Muscle of leg (tissue), 16 donors: ENCODE measurements at places on chromosomes 13 and 19. TPM values are rescaled to one million over a fixed set of nuclear protein-coding genes. Genes with fewer than 3 reads are reported as not detected.

GRCh38 chr13:101706651-101707050, 254.2 kb downstream of the ITGBL1 start:
- H3K4me1 ChIP-seq: no peaks in the 10 kb centered on the region
- no peaks in the 10 kb centered on the region for H3K36me3 ChIP-seq
- no peaks in the 10 kb centered on the region for H3K27me3 ChIP-seq
- DNase-seq: peak; percentile 28
- no peak overlapping the region for H3K4me3 ChIP-seq

- no peaks in the 10 kb centered on the region for H3K27me3 ChIP-seq
- peaks cover 12% of the 10 kb centered on the region for H3K4me1 ChIP-seq
- H3K27ac ChIP-seq: peak overlapping the region; percentile 29
- no peak overlapping the region for H3K4me3 ChIP-seq
- peaks cover 7% of the 10 kb centered on the region for H3K36me3 ChIP-seq
Measured at GRCh38 chr19:16670291-16670690, 9.4 kb downstream of the TMEM38A start.

Gene DCT
- 0.18 TPM for total RNA-seq

GRCh38 chr13:83732755-83733154, 149.5 kb downstream of the SLITRK1 start:
- H3K27ac ChIP-seq: no peak overlapping the region

DNA sequence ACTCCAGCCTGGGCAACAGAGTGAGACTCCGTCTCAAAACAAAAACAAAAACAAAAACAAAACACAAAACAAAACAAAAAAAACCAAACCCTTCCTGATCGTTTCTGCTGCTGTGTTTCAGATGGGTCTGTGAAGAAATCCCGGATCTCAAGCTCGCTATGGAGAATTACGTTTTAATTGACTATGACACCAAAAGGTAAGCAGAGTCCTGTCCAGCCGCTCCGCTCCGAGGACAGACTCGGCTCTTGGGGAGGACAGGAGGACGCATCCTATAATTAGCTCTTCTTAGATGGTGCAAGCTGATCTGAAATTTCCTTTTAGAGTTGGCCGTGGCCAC, 22.0 kb downstream of the DOT1L start:
- no peak for DNase-seq
- peaks cover 55% of the 10 kb centered on the region for H3K36me3 ChIP-seq
- no peak overlapping the region for H3K4me3 ChIP-seq
- H3K27ac ChIP-seq: peak overlapping the region; percentile 88
- H3K4me1 ChIP-seq: peaks cover 81% of the 10 kb centered on the region

Gene CEACAM16
- total RNA-seq: 0.62 TPM

Gene ATP1A3
- 0.18 TPM for total RNA-seq

Gene ATXN8OS
- not detected for total RNA-seq

GRCh38 chr19:35703343-35703742, 1.0 kb upstream of the ZBTB32 start:
- H3K4me3 ChIP-seq: no peak overlapping the region
- peaks cover 8% of the 10 kb centered on the region for H3K27me3 ChIP-seq
- DNase-seq: no peak
- no peak overlapping the region for H3K27ac ChIP-seq
- no peaks in the 10 kb centered on the region for H3K36me3 ChIP-seq

Gene CFAP97D2
- not detected for total RNA-seq

Gene RGL3
- total RNA-seq: 0.31 TPM

GRCh38 chr19:36008336-36008978, at the start of gene SYNE4:
Gene SYNE4 (minus strand): TSS chr19:36008813. CDS start chr19:36008681, 132 bp downstream.
- peaks cover 10% of the 10 kb centered on the region for H3K36me3 ChIP-seq
- no peak for DNase-seq
- peak within 1 kb of the TSS; percentile 31 for H3K4me3 ChIP-seq
- no peak within 1 kb of the TSS for H3K27ac ChIP-seq

DNA sequence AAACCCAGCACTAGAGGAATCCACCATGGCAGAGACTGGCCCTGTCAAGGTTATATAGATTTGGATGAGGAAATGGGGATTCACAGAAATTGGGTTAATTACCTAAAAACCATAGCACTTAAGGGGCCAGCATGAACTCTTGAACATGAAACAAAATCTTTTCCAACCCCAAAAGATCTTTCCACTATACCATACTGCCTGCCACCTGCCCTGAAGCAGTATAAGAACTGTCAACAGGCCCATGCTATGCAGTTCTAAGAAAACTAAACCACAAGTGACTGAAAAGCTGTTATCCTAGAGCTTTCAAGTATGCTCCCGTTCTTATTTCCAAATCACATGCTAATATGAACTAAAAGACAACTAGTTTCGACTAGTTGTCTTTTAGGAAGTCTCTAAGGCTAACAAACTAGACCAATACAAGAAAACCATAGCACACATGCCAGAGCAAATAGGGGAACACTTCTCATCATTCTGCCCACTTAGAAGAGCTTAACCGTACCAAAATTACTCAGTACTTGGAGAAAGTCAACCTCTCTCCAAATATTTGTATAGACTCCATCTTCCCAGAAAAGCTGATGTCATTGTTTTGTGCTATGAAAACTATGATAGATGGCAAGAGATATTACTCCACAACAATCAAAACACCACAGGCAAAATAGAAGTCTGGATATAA, 27.5 kb downstream of the HSPH1 start:
- H3K27me3 ChIP-seq: no peaks in the 10 kb centered on the region
- peaks cover 12% of the 10 kb centered on the region for H3K36me3 ChIP-seq
- DNase-seq: no peak
- no peak overlapping the region for H3K27ac ChIP-seq

- no peaks in the 10 kb centered on the region for H3K36me3 ChIP-seq
- no peaks in the 10 kb centered on the region for H3K4me1 ChIP-seq
- no peak overlapping the region for H3K27ac ChIP-seq
Measured at GRCh38 chr13:37956536-37956935, 87.0 kb upstream of the TRPC4 start.

DNA sequence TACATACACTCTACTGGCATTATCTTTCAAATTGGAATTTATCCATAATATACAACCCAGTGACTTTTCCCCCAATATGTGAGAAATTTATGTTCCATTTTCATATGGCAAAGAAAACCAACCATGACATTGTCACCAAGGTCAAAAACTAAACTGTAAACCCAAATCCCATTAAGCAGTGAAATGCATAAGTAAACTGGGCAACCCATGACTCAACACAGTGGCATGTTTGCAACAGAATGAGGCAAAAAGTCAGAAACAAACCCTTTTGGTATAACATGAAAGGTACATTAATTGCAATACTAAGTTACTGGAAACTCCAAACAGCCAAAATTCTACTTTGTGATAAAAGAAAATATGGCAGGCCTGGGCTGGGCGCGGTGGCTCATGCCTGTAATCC, 4.9 kb downstream of the ZNF878 start:
- no peak for DNase-seq
- H3K27ac ChIP-seq: no peak overlapping the region
- H3K27me3 ChIP-seq: no peaks in the 10 kb centered on the region
- H3K4me1 ChIP-seq: peaks cover 6% of the 10 kb centered on the region
- H3K4me3 ChIP-seq: no peak overlapping the region

- H3K27me3 ChIP-seq: no peaks in the 10 kb centered on the region
- no peaks in the 10 kb centered on the region for H3K36me3 ChIP-seq
- no peak overlapping the region for H3K4me3 ChIP-seq
Measured at GRCh38 chr13:104983601-104984000, 1551.9 kb downstream of the EFNB2 start.

Gene SOX1
- 0.04 TPM for total RNA-seq

Gene SERTAD1
- 9.8 TPM for total RNA-seq

Gene LILRB4
- total RNA-seq: 0.71 TPM

DNA sequence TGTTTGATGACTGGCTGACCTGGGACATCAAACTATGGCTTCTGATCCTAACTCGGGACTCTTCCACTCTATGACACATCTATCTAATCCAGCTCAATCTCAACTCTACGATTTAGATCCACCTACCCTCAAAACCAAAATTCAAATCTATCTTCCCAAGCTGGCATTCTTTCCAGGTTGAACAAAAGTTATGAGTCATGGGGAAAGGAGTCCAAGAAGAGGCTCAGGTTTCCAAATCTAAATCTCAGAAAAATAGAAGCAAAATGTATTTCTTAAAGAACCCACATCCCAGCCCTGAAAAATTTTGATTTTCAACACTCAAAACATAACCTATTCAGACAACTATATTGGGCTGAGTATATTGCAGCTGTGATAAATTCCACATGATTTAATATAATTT, 143.9 kb upstream of the IPO5 start:
- H3K4me1 ChIP-seq: no peaks in the 10 kb centered on the region
- H3K36me3 ChIP-seq: no peaks in the 10 kb centered on the region
- DNase-seq: peak; percentile 6
- no peak overlapping the region for H3K4me3 ChIP-seq
- H3K27ac ChIP-seq: no peak overlapping the region

GRCh38 chr13:61110732-61111131, 304.9 kb downstream of the PCDH20 start:
- no peaks in the 10 kb centered on the region for H3K36me3 ChIP-seq
- H3K27ac ChIP-seq: no peak overlapping the region
- H3K27me3 ChIP-seq: no peaks in the 10 kb centered on the region
- H3K4me1 ChIP-seq: no peaks in the 10 kb centered on the region
- no peak for DNase-seq

Gene LGALS4
- 0.89 TPM for total RNA-seq

Gene TMEM238
- total RNA-seq: 0.18 TPM

Gene PLIN4
- total RNA-seq: 2.8 TPM

GRCh38 chr19:17376935-17377600, at the start of gene PLVAP:
Gene PLVAP (minus strand): TSS chr19:17377342. CDS start chr19:17377288, 54 bp downstream.
- H3K27ac ChIP-seq: no peak within 1 kb of the TSS
- peak within 1 kb of the TSS; percentile 14 for H3K4me3 ChIP-seq
- no peak for DNase-seq
- no peaks in the 10 kb centered on the region for H3K27me3 ChIP-seq
- H3K36me3 ChIP-seq: no peaks in the 10 kb centered on the region

- H3K27ac ChIP-seq: peak overlapping the region; percentile 92
- no peaks in the 10 kb centered on the region for H3K36me3 ChIP-seq
- peaks cover 21% of the 10 kb centered on the region for H3K4me1 ChIP-seq
- H3K4me3 ChIP-seq: peak overlapping the region; percentile 83
- H3K27me3 ChIP-seq: peaks cover 4% of the 10 kb centered on the region
- DNase-seq: peak; percentile 96
Measured at GRCh38 chr13:43785650-43786471, 911 bp downstream of the ENOX1 start.

- no peaks in the 10 kb centered on the region for H3K36me3 ChIP-seq
- no peak overlapping the region for H3K4me3 ChIP-seq
- H3K4me1 ChIP-seq: no peaks in the 10 kb centered on the region
- no peaks in the 10 kb centered on the region for H3K27me3 ChIP-seq
Measured at GRCh38 chr13:109058087-109058486, 428.7 kb downstream of the MYO16 start.

DNA sequence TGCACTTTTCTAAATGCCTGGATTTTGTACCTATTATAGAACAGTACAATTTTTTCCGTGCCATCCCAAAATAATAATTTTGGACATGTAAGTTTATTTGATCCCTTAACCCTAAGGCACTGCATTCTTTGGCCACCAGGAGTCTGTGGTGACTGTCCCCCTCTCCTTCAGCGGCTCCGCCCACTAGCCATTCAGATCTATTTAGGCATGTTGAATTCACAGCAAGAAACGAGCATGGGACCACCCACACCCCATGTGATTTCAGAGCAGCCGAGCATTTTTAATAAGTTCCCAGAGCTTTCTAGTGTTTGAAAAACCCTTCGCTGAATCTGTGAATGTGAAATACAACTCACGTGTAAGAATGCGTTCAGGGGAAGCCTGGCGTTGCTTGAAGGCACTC, 567.5 kb downstream of the MYO16 start:
- no peak overlapping the region for H3K27ac ChIP-seq
- no peak overlapping the region for H3K4me3 ChIP-seq
- H3K36me3 ChIP-seq: no peaks in the 10 kb centered on the region
- H3K27me3 ChIP-seq: no peaks in the 10 kb centered on the region
- DNase-seq: no peak

GRCh38 chr13:105139380-105140285, 1395.8 kb downstream of the EFNB2 start:
- H3K4me3 ChIP-seq: peak overlapping the region; percentile 21
- no peaks in the 10 kb centered on the region for H3K27me3 ChIP-seq
- H3K27ac ChIP-seq: peak overlapping the region; percentile 36
- no peaks in the 10 kb centered on the region for H3K4me1 ChIP-seq
- peak; percentile 54 for DNase-seq
- no peaks in the 10 kb centered on the region for H3K36me3 ChIP-seq

DNA sequence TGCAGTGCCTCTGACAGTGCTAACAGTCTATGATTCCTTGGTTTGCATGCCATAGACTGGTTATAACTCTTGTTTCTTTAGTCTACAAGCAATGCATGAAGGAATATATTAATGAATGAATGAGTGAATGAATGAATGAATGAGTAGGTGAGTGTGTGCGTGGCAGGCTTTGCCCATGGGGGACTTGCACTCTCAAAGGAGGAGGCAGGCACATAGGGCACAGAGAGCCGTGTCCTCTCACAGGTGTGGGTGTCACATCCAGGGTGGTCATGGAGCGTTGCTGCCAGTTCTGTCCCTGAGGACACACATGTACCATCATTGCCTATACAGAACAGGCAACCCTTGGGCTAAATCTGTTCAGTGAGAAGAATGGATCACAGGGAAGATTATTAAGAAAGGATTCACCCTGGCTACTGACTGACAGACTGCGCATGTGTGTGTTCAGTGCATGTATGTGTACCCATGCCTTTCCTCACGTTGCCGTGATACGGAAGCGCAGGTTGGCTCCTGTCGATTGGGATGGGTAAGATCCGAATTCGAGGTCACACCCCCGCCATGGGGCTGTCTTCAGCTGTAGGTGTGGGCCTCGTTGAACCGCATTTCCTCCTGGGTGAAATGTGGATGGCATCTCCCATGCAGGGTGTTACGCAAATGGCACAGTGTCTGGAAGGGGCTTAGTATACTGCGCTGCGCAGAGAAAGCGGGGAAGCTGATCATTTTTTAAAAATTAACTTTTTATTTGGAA, 161.4 kb downstream of the STK24 start:
- DNase-seq: no peak
- no peaks in the 10 kb centered on the region for H3K4me1 ChIP-seq
- H3K27ac ChIP-seq: no peak overlapping the region

DNA sequence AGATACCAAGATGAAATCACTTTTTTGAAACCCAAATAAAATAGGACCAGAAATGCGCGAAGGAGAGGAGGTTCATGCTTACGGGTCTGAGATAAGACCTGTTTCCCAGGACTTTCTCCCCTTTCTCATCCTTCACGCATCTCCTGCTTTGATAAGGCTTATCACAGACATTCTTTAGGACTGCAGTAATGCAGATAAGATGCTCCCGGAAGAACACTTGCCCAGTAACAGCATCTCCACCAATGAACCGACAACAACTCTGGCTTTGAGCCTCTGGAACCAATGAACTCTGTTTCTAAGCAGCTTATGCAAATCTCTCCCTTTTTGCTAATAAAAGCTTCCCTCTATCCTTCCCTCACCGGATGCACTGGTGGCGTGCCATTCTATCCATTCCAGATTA, 783.4 kb upstream of the ARGLU1 start:
- H3K27ac ChIP-seq: no peak overlapping the region
- H3K4me1 ChIP-seq: no peaks in the 10 kb centered on the region
- H3K4me3 ChIP-seq: no peak overlapping the region
- no peak for DNase-seq

Gene ADPRHL1
- 212 TPM for total RNA-seq
